Cardiac ventricle fibroblast (primary cell): ENCODE measurements at places on chromosomes 6 and 20. TPM values are rescaled to one million over a fixed set of nuclear protein-coding genes. Genes with fewer than 3 reads are reported as not detected.

The ANKEF1 gene
- 0.37 and 0.68 TPM in 2 replicates for total RNA-seq

The IMPG1 gene
- total RNA-seq: not detected in 2 replicates

The FAM162B gene
- total RNA-seq: 1.3 and 2.4 TPM in 2 replicates

The C20orf202 gene
- not detected in 2 replicates for total RNA-seq

The EEF1A2 gene
- not detected in 2 replicates for total RNA-seq

The ZNFX1 gene
- total RNA-seq: 29.8 and 34.6 TPM in 2 replicates

The NR2E1 gene
- not detected in 2 replicates for total RNA-seq

The IL17F gene
- not detected in 2 replicates for total RNA-seq

The ZC3H12D gene
- total RNA-seq: 0.10 TPM in 1 of 2 replicates, not detected in the other

The ZNF341 gene
- total RNA-seq: 1.4 TPM in 2 replicates

The TREM1 gene
- total RNA-seq: 1.7 and 2.1 TPM in 2 replicates

The CD164 gene
- 200 and 208 TPM in 2 replicates for total RNA-seq

The MUC21 gene
- not detected in 2 replicates for total RNA-seq

The DACT2 gene
- total RNA-seq: 5.3 and 8.5 TPM in 2 replicates

The ZNF391 gene
- 0.73 and 4.2 TPM in 2 replicates for total RNA-seq

The C6orf141 gene
- 2.2 TPM in 1 of 2 replicates, not detected in the other for total RNA-seq

The GHRH gene
- not detected in 2 replicates for total RNA-seq

The ARFGAP1 gene
- total RNA-seq: 53.1 and 55.0 TPM in 2 replicates

The BCAS1 gene
- total RNA-seq: 0.06 TPM in 1 of 2 replicates, not detected in the other

The CNR1 gene
- total RNA-seq: 16.8 and 20.3 TPM in 2 replicates

The SDCBP2 gene
- 2.6 and 4.7 TPM in 2 replicates for total RNA-seq

The CENPW gene
- 0.64 and 0.94 TPM in 2 replicates for total RNA-seq

The SGK2 gene
- 0.69 and 0.93 TPM in 2 replicates for total RNA-seq

The SNAP91 gene
- total RNA-seq: not detected in 2 replicates

The PNLDC1 gene
- 0.81 and 1.3 TPM in 2 replicates for total RNA-seq

The KIFC1 gene
- total RNA-seq: 1.3 and 5.0 TPM in 2 replicates

The CPNE5 gene
- total RNA-seq: 0.06 and 0.34 TPM in 2 replicates

The ZC2HC1B gene
- total RNA-seq: 0.31 TPM in 1 of 2 replicates, not detected in the other

The HLA-B gene
- total RNA-seq: 231 and 468 TPM in 2 replicates

The LPIN3 gene
- 7.5 and 10.0 TPM in 2 replicates for total RNA-seq

The EPB41L1 gene
- 33.9 and 38.0 TPM in 2 replicates for total RNA-seq

The MDFI gene
- 2.9 and 3.1 TPM in 2 replicates for total RNA-seq

The SOBP gene
- total RNA-seq: 12.8 and 13.7 TPM in 2 replicates

The NHLRC1 gene
- 1.9 and 4.0 TPM in 2 replicates for total RNA-seq

The TREML1 gene
- total RNA-seq: not detected in 2 replicates

The GPLD1 gene
- total RNA-seq: 0.19 and 0.44 TPM in 2 replicates

The MTHFD1L gene
- 16.5 and 19.3 TPM in 2 replicates for total RNA-seq
